ENCODE measurements at places on chromosomes 12 and 14.

GRCh38 chr12:105775343-105775742 lies 363.4 kb downstream of the NUAK1 start:
- DNase-seq, result peak; percentile 10

DNA sequence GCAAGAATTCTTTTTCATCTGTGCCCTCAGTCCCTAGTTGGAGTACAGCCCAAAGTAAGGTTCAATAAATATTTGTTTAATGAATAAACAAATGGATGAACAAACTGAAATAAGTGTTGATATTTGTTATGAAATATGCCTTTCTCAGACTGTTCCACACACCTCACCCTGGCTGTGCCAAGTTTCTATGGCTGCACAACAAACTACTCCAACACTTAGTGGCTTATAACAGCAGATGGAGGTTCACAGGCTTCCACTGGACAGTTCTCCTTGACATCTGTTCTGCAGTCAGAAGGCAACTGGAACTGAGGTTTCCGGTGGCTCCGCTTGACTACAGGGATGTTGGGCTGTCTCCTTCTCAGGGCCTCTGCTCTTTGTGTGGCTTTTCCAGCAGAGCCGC lies 197.1 kb downstream of the RGS6 start:
- no peak for DNase-seq

DNA sequence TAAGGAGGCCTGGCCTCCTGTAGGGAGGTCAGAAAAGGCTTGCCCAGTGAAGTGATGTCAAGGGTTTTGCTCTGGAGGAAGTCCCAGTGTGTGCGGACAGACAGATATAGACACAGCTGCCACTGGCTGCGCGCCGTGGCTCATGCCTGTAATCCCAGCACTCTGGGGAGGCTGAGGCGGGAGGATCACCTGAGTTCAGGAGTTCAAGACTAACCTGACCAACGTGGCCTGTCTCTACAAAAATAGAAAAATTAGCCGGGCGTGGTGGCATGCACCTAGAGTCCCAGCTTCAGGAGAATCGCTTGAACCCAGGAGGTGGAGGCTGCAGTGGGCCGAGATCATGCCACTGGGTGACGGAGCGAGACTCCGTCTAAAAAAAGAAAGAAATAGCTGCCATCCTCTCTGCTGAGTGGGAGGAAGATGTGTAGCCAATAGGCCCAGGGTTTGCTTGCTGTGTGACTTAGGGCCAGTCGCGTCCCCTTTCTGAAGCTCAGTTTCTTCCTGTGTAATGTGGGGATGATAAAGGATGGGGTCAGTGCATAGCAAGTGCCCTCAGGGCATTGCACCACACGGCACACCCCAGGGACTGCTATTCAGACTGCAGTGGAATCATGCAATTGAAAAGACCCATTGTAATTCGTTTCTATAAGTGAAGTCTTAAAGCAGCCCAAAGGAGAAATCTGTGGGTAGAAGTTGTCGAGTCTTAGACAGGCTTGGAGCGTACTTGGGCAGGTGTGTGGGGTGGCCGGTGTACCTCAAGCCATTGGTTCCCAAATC lies 18.7 kb upstream of the MLEC start:
- DNase-seq, result no peak

DNA sequence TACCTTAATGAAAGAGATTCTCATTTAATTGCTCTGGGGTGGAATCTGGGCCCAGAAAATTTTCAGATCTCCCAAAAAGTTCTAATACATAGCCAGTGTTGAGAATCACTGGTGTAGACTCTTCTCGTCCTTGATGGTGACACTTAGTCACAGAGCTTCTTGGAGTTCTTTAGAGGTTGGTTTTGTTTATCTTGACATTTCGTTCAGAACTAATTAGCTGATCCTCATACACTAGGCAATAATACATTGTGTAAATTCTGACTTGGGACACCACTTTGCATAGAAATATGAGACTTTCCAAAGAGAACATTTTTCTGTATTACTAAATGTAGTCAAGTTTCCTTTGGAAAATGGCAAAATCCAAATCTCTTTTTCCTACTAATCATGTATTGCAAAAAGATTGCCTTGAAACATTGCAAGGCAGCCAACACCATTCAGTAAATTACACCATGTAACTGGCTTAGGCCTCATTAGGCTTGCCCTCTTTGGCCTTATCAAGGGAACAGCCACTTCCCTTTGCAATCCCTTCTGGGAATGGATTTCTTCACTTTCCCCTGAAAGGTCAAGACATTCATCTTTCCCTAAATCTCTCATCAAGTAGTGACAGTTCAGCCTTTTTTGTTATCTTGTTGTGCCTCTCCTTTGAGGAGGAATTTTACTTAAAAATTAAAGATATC lies 102.2 kb downstream of the PAH start:
- DNase-seq, result no peak

DNA sequence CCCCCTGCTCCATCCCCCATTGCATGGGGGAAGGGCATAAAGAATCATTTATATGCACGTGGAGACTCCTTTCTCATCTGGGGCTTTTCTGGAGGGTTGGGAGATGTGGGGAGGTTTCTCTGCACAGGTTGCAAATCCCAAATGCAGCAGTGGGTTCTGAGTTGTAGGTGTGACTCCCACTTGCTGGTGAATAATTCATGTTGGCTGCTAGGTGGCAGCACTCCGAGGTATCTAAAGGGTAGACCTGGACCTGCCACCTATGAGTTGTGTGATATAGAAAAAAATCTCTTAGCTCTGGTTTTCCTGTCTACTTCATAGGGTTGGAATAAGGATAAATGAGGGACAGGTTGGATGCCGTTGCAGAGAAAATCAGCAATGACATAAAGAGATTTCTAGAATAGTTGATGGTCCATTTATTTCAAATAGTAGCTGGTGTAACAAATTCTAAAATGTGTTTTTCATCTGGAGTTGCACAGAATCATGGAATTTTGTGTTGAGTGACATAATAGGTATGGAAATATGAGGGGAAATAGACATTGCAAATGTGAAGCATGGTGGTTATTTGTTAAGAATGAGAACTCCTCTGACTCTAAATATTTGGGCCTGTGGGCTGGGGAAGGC lies 4.6 kb downstream of the MARCHF9 start:
- DNase-seq, result no peak

- DNase-seq, result no peak
These were observed 195.0 kb downstream of the SYT1 start for GRCh38 chr12:79059557-79059956.

- DNase-seq, result no peak
These were observed 23.4 kb upstream of the SLC35F4 start for GRCh38 chr14:57889245-57889644.

DNA sequence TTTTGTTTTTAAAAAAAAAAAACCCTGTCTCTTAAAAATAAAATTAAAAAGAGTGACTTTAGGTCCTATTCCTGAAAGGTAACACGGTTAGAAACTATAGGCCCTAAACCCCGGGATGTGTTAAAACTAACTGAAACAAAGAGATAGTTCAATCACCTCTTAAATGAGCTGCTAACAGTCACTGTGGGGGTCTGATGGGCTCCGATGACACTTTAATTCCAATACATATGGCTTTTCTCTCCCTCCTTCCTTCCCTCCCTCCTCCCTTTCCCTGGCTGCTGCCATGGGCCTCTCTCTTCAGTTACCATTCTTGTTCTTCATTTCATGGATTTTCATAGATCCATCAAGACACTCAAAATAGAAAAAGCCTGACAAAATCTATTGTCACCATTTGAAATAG lies 76.6 kb downstream of the RNF34 start:
- no peak for DNase-seq

DNA sequence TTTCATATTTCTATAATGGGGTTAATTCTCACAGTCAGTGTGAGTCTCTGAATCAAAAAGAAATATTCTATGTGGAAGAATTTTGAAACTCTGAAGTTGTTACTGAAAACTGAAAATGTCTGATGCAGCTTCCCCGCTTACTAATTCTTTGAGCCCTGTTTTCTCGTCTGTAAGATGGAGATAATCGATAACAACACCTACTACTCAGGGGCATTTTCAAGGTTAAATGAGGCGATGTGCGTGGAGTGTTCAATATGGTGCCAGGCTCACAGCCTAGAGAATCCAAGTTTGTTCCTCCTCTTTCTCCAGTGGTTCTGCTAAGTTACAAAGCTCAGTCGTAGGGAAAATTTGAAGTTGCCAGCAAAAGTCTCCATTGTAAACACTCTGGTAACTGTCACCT lies 391.4 kb downstream of the FUT8 start:
- no peak for DNase-seq

- DNase-seq, result no peak
These were observed 2.2 kb downstream of the ZBTB1 start for GRCh38 chr14:64506721-64507120.

DNA sequence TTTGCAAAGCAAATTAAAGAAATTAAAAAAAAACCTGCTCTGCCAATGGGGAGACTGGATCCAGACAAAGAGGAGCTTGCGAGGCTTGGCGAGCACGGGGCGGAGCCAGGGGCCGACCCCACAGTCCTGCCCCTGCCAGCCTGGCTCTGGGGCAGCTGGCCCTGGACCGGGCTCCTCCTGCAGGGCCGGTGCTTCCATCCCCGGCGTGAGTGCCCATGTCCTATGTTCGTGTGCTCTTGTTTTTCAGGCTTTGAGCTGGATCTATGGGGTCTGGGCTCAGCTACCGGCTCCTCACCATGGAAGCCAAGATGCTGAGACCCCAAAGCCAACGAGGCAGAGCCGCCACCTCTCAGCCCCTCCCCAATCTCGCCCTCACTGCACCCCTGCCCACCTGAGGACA lies 176.8 kb downstream of the KIF26A start:
- DNase-seq, result no peak

GRCh38 chr12:114933428-114934160 lies 249.6 kb upstream of the TBX3 start:
- DNase-seq, result no peak

DNA sequence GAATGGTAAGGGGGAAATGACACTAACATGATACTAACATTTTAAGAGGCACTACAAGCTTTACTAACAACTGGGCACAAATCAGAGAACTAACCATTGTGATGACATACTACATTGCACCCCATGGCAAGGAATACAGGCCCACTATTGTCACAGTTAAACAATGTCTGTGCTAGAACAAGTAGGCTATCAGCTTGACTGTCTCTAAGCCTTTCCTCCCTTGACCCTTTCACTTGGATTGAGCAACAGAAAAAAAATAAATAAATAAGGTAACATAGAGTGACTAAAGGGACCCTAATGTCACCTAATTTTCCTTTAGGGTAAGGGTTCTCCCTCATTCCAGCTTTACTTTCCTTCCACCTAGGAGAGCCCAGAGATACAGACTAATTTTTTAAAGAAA lies 4.4 kb downstream of the SLC38A2 start:
- no peak for DNase-seq

DNA sequence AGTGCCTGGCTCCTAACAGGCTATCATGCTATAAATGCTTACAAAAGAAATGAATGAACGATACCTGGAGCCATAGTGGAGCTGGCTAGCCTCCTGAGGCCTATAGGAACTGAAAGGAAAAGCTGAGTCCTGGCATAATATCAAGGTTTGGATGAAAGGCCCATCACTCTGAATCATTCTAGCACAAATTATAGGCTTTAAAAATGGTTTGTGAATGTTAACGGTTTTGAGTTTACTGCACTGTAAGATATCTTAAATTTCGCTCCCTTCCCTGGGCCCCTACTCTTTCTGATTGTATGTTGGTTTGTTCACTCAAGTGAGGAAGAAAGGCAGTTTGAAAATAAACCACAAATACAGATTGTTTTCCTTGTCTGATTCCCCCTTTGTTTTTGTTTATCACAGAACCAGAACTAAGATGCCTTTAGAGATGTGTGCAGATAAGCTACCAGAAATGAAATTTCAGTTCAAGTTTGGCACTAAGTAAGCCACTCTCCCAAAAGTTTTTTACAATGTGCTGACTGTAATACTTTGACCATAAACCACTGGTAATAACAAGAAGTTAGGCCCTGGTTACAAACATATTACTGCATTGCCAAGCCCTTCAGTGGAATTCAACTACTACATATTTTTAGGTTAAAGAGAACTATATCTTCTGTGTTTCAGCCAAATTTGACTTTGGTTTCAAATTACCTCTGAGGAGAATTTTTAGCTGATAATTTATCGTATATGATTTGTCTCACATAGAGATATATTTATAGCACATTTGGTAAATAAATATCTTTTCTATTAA lies 89.5 kb downstream of the ALX1 start:
- DNase-seq, result no peak

- no peak for DNase-seq
These were observed 30.0 kb downstream of the DGLUCY start for GRCh38 chr14:91143862-91144261.

DNA sequence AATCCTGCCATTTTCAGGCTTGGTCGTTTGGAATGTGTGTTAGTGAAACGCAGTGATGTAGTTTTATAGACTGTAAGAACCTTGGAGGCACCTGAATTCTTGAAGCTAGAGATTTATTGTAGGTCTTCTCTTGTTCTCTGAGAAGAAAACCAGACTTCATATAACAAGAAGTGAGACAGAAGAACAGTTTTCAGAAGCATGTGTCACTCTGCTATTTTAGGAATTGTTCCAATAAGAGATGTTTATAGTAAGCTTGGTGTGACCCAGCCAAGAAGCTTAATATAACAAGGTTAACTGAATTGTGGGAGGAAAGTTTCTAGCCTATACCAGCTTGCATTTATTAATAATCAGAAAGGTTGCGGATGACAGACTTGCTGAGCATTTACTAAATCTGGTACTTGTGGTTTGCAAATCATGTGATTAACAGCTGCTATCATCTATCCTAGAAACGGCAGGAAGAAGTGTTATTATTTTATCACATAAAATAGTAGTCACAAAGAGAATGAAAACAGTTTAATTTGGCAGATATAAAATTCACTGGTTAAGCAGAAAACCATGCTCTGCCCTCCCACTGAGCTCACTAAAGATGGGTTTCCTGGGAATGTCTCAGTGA lies 49.2 kb upstream of the BCAT1 start:
- peak; percentile 61 for DNase-seq

DNA sequence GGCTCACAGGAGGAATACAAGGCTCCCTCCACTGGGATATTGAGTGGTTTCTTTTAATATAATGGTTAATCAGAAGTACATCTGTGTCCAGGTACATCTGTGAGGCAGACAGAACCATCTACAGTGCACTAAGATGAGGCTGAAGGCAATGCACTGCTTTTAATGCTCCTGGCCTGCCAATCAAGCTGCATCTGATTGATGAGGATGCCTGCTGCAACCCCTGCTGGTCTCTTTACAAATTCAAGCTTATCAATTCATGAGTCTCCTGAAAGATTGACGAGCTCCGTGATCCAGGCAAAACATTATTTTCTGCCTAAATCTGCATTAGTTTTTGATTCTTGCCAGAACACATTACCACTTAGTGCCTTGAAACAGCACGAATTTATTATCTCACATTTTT lies 1139.1 kb downstream of the AACS start:
- no peak for DNase-seq

- no peak for DNase-seq
These were observed 68.6 kb upstream of the FERMT2 start for GRCh38 chr14:53019406-53019805.

DNA sequence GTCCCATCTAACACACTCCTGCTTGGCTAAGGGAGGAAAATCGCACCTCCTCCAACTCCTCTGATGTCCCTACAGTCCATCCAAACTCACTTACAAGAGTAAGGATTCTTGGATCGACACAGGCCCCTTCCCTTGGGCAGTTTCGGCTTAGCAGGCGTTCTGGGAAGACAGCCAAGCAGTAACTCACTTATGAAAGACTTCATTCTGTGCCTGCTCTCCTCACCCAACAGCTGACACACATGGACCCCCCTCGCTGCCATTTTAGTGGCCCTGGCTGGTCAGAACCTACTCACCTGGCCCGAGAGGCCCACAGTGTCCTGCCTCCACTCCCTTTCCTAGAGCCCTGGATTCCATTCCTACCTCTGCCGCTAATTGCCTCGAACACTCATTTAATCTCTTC lies 52.3 kb upstream of the BCL2L14 start:
- no peak for DNase-seq
